ENCODE measurements at places on chromosomes 16 and 17.
A peak's percentile ranks its signal among the peaks of the same experiment; 100 is the strongest.

- DNase-seq, result no peak
Observed at GRCh38 chr17:31593806-31594205, 202.3 kb downstream of the RAB11FIP4 start.

DNA sequence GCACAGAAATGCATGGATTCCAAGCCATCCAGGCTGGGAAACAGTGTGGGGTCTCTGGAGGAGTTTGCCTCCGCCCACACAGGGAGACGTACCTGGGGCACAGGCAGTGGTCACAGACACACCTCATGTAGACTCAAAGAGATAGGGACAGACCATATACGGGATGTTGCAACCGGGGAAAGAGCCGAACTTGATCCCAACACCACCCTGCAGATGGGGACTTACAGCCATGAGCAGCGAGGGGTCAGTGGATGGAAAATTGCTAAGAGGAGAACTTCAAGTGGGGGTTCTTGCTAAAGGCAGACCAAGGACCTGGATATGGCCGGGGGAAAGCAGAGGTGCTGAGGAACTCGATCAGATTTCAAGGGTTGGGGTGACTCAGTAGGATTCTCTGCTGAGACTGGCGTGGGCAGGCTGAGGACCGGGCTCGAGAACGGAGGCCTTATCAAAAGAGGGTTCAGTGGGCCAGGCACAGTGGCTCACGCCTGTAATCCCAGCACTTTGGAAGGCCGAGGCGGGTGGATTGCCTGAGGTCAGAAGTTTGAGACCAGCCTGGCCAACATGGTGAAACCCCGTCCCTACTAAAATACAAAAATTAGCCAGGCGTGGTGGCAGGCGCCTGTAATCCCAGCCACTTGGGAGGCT is 12.0 kb upstream of the DNAH17 start:
- no peak for DNase-seq

DNA sequence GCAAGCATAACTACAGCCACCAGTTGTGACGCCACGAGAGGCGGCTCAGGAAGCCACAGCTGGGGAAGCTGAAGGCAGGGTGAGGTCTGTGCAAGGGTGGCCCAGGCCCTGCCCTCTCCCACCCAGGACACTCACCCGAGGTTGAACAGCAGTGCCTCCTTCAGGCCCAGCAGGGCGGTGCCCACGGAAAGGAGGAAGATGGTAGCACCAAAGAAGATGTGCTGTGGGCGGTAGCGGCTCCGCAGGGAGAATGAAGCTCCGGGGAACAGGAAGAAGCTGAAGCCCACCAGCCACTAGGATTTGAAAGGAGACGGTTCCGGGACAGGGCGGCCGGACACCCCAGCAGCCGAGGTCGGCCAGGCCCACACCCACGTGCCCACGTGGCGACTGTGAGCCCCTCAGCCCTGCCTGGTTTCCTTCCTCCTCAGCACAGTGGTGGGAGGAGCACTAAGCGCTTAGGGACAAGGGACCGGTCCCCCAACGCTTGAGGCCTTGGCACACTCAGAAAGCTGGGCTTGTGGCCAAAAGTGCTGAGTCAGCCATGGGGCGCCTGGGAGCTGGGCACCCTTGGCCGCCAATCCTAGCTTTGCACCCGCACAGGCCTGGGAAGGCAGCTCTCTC is 11.0 kb downstream of the CYB561 start:
- DNase-seq, result peak; percentile 74

GRCh38 chr17:79532107-79532790 is 78.6 kb downstream of the RBFOX3 start:
- DNase-seq, result no peak

GRCh38 chr17:66966704-66967418 is 2.4 kb downstream of the CACNG4 start:
- DNase-seq, result no peak

DNA sequence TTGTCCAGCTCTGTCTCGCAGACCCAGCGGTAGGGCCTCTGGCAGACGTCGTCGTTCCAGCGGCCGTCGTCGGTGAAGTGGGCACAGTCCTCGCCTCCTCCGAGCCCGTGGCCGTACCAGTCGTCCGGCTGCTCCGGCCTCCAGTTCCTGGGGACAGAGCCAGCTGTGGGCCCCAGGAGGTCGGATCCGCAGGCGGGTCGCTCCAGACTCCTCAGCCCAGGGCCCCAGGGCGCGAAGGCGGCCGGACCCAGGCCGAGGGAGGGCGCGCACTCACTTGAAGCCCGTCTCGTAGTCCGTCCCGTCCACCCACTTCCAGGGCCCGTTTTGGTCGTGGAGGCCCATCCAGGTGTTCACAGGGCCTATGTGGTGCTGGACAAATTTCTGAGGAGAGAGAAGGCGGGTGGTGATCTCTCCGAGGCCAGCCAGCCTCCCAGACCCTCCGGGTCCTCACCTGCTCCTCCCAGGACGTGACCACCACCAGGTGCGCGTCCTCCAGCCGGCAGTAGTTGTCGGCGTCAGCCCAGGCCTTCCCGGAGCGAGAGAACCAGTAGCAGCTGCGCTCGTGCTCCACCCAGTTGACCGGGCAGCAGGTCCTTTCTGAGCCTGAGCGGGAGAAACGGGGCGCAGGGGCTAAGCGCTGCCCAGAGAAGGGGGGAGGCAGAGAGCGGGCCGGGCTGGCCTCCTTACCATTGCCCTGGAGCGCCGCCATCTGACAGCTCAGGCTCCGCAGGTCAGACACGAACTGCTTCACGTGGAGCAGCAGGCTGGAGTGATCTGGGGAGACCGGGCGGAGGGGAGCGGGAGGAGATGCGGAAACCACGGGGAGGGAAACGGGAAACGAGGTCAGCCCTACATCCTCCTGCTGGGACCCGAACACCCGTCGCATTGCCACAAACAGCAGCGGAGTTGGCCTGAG is 5.2 kb downstream of the ASGR1 start:
- no peak for DNase-seq

DNA sequence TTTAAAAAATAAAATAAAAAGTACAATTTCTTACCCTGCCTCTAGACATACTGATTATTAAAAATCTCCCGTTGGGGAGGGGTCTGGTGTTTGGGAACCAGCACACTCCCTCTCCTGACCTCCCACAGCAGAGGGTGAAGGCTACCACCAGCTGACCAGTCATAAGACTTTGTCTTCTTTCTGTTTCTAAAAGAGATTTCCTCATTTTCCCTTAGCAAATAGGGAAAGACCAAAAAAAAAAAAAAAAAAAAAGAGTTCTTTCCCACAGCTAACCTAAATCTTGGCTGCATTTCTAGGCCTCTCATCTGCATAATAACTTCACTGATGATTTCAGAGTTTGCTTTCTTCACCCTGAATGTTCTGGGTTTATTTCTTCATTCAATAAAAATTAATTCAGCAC is 30.3 kb downstream of the CDK5RAP3 start:
- DNase-seq, result no peak

- DNase-seq, result no peak
Observed at GRCh38 chr16:58421059-58421458, 28.8 kb downstream of the GINS3 start.

GRCh38 chr17:77457572-77458201 is 316.9 kb downstream of the SEC14L1 start:
- no peak for DNase-seq

GRCh38 chr17:63338272-63338671 is 107.8 kb downstream of the CYB561 start:
- DNase-seq, result no peak

- peak; percentile 9 for DNase-seq
Observed at GRCh38 chr16:58128181-58128631, 975 bp downstream of the CFAP20 start.

DNA sequence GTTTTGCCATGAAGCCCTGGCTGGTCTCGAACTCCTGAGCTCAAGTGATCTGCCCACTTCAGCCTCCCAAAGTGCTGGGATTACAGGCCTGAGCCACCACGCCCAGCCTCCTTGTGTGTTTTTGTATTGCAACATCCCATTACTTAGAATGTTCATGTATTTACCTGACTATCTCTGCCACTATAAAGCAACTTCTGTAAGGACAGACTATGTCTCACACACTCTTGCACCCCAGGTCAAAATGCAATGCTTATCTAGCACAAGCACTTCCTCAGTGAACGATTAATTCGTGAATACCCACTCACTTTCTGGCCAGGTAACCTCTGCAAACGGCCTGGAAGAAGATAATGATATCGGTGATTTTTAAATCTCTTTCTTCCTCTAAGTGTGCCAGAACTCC is 82.6 kb downstream of the NDEL1 start:
- no peak for DNase-seq

DNA sequence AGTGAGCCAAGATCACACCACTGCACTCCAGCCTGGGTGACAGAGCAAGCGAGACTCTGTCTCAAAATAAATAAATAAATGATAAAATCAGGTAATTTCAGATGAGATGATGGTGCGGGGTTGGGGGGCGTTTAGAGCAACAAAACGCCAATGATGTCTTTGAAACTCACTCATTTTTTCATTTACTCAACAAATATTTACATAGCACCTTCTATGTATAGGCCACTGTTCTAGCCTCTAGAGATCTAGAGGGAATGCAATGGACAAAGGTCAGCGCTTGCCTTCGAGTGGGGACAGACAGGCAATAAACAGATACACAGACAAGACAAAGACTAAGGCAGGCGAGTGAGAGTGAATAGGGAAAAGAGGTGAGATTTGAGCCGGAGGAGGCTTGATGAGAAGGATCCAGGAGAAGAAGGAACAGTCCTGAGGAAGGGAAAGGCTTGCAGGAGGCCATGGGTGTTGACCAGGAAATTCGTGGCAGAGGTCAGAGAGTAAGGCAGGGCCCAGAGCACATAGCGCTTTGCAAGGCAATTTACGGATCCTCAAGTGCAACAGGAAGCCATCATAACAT is 14.1 kb downstream of the ALDH3A1 start:
- no peak for DNase-seq

DNA sequence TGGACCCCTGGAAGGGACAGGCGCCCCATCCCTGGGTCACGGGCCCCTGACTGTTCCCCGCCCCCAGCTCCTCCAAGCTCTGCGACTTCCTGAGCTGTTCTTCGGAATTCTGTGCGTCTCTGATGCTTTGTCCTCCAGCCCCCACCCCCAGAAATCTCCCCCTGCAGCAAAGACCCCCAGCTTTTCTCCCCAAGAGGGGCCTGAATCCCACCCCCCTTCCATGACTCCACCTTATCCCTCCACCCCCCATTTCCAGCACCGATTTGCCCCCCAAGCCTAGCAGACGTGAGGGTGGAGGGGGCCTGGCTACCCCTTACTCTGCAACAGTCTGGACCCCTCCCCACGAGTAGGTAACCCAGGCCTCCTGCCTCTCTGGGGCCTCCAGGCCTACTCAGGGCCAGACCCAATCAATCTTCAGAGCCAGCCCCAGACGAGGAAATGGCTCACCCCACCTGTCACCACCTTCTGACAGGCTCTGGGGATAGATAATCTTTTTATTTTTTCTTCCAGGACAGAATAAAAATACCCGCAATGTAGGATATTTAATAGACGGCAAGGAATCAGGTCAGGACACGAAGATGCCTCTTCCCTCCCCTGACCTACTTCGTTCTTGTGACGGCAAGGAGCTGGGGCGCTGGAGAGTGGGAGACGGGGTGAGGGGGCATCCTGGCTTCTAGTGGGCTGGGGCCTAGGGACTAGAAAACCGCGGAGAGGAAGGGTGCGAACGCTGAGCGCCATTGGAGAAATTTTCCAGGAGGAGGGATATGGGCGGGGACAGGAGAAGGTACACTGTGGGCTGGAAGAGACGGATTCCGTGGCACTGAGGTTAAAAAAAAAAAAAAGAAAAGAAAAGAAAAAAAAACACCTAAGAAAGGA is 744 bp upstream of the PLXDC1 start:
- no peak for DNase-seq

DNA sequence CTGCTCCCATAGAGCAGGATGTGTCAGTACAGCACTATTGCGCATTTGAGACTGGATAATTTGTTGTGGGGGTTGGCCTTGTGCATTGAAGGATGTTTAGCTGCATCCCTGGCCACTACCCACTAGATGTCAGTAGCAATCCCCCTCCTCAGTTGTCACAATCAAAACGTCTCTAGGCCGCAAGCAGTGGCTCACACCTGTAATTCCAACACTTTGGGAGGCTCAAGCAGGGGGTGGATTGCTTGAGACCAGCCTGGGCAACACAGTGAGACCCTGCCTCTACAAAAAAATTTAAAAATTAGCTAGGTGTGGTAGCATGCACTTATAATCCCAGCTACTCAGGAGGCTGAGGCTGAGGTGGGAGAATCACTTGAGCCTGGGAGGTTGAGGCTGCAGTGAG is 48.4 kb downstream of the CENPV start:
- DNase-seq, result peak; percentile 65

DNA sequence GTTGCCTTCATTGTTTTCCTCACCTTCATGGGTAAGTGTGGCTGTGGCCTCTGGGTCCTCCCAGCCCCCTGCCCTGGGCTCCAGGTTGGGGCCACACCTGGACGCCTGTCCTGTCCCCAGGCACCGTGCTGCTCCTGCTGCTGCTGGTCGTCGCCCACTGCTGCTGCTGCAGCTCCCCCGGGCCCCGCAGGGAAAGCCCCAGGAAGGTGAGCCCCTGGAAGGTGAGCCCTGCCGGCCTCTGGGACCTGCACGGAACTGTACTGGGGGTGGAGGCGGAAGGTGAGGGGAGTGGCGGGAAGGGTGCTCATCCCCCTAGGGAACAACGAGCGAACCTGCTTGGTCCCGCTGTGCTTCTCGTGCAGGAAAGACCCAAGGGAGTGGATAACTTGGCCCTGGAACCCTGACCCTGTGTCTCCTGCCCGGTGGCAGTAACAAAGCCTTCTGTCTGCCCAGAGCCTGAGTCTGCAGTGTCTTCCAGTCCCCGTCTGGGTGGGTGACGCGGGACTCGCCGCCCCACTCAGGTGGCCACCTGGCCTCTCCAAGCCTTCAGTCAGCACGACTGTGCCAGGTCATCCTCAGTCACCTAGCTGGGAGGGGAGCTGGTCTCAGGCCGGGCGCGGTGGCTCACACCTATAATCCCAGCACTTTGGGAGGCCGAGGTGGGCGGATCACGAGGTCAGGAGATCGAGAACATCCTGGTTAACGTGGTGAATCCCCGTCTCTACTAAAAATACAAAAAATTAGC is 831 bp downstream of the SMIM22 start:
- DNase-seq, result no peak

DNA sequence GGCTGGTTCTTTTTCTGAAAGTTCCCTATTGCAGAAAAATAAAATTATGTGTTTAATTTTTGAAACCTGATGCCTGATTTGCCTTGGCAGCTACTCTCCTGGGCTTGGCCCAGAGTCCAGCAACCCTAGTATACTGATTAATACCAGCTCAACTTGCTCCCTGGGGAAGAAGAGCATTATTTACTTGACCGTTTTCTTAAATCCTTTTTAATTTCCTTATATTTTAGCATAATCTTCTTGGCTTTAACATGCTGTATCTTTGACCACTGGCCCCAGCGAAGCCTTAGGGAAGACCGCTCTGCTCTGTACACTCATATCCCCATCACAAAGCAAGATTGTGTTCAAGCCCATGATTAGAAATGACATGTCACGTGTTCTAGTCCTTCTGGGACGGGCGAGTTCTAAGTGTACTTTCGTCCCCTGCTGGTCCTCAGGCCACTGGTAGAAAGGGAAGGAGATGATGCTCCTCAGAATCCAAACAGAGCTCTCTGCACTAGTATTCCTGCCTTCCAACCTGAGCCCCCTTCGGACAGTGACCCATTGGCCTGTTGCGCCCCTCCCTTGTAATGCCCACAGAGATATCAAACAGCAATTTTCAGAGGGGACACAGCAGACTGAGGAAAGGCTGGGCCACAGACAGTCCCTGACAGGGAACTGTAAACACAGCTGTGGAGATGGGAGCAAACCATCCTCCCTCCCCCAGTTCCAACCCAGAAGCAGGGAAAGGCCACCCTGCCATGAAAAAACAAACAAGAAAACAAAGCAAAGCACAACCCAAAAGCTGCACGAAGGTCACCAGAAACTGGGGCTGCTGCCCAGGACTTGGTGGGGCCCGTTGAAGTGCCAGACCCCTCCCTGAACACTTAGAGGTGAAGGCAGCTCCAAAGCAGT is 4.3 kb upstream of the EZH1 start:
- no peak for DNase-seq
